ENCODE measurements at places on chromosomes 3 and 15. TPM values are rescaled to one million over a fixed set of nuclear protein-coding genes. Genes with fewer than 3 reads are reported as not detected.

The ATP13A5 gene
- total RNA-seq = not detected

The EFHB gene
- not detected for total RNA-seq

DNA sequence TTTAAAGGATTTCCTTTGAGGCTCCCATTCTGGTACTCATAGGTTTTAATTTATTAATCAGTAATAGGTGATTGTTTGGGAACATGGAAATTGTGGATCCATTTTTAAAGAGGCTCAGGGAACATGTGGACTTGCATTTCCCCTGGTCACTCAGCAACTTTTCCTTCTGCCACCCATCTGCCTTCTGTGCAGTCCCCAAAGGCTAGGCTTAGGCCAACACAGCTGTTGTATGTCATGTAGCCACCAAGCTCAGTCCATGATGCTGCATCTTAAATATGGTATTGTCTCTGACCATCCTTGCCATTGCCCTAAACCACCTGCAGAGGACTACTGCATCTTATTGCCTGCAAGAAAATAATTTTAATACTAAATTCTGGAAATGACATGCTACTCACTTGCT, 416.7 kb upstream of the SEMA6D start:
- no peak for DNase-seq
- no peaks in the 10 kb centered on the region for H3K36me3 ChIP-seq
- H3K4me1 ChIP-seq = no peaks in the 10 kb centered on the region
- no peak overlapping the region for H3K4me3 ChIP-seq

DNA sequence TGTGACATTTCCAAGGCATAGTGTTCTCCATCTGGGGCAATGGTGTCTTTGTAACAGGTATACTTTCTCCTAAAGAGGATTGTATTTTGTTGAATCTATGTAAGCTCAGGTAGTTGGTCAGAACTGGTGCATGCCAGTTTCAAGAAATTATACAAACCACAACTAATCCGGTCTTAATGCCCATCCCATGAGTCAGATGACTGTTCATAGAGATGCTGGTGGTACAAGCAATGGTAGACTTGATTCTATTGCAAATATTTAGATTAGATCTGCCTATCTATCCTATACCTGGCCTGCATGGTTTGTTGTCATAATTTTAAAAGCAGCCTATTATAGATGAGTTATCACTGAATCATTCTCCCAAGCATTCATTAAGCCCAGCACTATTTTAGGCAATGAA, 43.5 kb downstream of the ATP13A5 start:
- H3K27ac ChIP-seq = no peak overlapping the region
- peaks cover 6% of the 10 kb centered on the region for H3K27me3 ChIP-seq
- no peak overlapping the region for H3K4me3 ChIP-seq

GRCh38 chr3:185270262-185270955, 16.6 kb upstream of the EHHADH start:
- H3K27ac ChIP-seq = no peak overlapping the region
- no peaks in the 10 kb centered on the region for H3K4me1 ChIP-seq
- H3K27me3 ChIP-seq = no peaks in the 10 kb centered on the region

GRCh38 chr15:38899300-38899699, 334.7 kb upstream of the RASGRP1 start:
- peaks cover 19% of the 10 kb centered on the region for H3K4me1 ChIP-seq
- no peak overlapping the region for H3K27ac ChIP-seq
- no peaks in the 10 kb centered on the region for H3K27me3 ChIP-seq
- no peaks in the 10 kb centered on the region for H3K36me3 ChIP-seq
- DNase-seq = peak; percentile 32

Data from PC-3 (cell line).